ENCODE measurements at places on chromosomes 6 and 20. TPM values are rescaled to one million over a fixed set of nuclear protein-coding genes. Genes with fewer than 3 reads are reported as not detected.

Gene SNRNP48
- polyA plus RNA-seq: 9.7 TPM

Gene CST4
- 9.9 TPM for polyA plus RNA-seq

Gene CGAS
- polyA plus RNA-seq: 4.7 TPM

Gene ULBP1
- polyA plus RNA-seq: 0.68 TPM

Gene RTN4IP1
- 5.4 TPM for polyA plus RNA-seq

DNA sequence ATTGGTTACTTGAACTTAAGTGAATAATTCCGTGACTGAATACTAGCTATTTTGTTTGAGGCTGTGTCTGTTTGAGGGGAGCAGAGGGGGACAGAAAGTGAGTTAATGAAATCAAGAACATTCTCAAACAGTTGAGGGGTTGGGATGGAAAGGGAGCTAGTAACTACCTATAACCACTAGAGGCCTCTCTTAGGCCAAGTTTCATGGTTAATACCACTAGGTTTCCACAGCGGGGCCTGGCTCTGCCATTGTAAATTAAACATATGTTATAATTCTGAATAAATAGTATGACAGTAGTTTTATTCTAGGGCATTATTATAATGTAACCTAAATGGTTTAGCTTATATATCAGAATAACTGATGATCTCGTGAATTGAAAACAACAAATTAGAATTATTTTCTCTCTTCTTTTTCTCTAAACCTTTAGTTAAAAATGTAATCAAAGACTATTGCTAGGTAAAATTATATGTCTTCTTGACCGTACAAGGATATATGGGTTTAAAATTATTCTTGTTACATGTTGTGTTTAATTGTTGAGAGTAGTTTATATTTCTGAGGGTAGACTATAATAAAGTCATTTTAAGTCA lies 108.1 kb downstream of the BCKDHB start:
- no peaks in the 10 kb centered on the region for H3K36me3 ChIP-seq
- no peak overlapping the region for H3K27ac ChIP-seq
- no peak overlapping the region for H3K4me3 ChIP-seq
- DNase-seq: no peak
- no peaks in the 10 kb centered on the region for H3K4me1 ChIP-seq

- H3K36me3 ChIP-seq: no peaks in the 10 kb centered on the region
- no peak overlapping the region for H3K27ac ChIP-seq
- no peaks in the 10 kb centered on the region for H3K27me3 ChIP-seq
- DNase-seq: no peak
- no peak overlapping the region for H3K4me3 ChIP-seq
Observed at GRCh38 chr20:39516964-39517363, 554.8 kb downstream of the DHX35 start.
